Thoracic aorta (tissue), 2 donors: ENCODE measurements at places on chromosomes 7 and 10.

DNA sequence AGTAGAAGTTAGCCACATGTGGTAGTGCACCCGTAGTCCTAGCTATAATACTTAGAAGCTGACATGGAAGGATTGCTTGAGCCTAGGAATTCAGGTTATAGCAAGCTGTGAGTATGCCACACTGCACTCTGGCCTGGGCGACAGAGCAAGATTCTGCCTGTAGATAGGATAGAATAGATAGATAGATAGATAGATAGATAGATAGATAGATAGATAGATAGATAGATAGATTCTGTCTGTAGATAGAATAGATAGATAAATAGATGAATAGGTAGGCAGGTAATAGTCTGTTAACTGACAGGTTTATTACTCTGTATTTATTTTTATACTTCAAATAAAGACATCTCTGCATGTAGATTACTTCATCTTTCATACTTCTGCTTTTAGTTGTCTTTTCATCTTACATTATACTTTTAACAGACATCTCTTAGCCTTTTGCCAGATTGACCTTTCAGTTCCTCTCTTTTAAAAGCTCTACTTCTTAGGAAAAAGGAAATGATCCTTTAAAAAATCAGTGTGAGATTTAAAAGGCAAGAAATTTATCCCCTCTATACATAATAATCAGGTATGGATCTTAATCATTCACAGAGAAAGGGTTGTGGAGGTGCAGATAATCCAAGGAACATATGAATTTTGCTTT lies 31.8 kb downstream of the CCAR1 start:
- no peak for DNase-seq

GRCh38 chr7:126698446-126698845 lies 554.3 kb downstream of the GRM8 start:
- DNase-seq = no peak

DNA sequence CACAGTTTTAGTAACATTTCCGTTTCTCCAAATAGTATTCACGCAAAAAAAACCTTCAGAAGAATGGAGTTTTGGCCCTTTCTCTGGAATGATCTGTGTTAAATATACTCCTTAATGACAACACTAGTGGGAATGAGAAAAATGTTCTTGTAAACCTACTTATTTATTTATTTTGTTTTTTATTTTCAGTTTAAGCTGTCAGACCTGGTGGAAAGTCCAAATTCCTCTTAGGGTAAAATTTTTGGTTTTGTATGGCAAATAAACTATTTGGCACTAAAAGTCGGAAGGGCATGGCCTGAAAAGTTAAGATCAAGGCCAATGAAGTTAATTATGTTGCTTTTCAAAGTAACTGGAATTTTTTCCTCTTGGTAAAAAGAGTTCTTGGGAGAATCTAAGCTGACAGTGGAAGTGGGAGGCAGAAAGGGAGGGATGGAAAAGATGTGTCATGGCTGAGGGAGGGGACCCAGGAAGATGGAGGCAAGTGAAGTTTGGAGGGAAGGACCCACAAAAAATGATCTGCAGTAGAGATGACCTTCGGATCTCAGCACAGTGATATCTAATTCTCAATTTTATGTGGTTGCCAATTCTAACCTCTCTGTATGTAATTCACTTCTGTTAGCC lies 33.5 kb upstream of the VPS41 start:
- DNase-seq = no peak

DNA sequence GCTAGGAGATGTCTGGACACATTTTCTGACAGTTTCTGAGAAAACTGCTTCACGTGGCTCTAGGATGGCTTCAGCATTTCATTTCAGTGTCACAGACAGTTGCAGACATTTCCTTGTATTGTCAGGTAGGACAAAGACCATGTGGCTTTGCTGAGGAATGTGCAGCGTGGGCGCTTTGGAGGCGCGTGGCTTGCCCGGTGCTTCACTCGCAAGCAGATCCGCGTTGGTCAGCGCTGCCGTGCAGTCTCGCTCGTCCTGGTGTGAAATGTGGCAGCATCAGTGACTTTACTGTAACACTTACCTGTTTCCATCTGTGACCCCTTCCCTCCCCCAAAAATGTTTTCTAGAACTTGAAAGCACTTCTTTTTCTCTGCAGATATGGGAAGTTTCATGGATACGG lies 340.5 kb downstream of the SDK1 start:
- DNase-seq = no peak
